ENCODE measurements at places on chromosomes 16 and 17. TPM values are rescaled to one million over a fixed set of nuclear protein-coding genes. Genes with fewer than 3 reads are reported as not detected.

ELOB gene
- 317 TPM for total RNA-seq

MEOX1 gene
- total RNA-seq = 0.54 TPM

HSF4 gene
- 5.8 TPM for total RNA-seq

NPIPB2 gene
- total RNA-seq = 4.4 TPM

MMP28 gene
- total RNA-seq = not detected

SECTM1 gene
- 25.6 TPM for total RNA-seq

ARL5C gene
- not detected for total RNA-seq

RANBP10 gene
- 4.5 TPM for total RNA-seq

FBXW10 gene
- total RNA-seq = not detected

KRTAP1-5 gene
- not detected for total RNA-seq

KRT36 gene
- total RNA-seq = not detected

TMEM88 gene
- total RNA-seq = not detected

HCRT gene
- total RNA-seq = not detected

VASN gene
- 123 TPM for total RNA-seq

NAT9 gene
- 54.7 TPM for total RNA-seq

CSH1 gene
- total RNA-seq = not detected

GGNBP2 gene
- 27.9 TPM for total RNA-seq

WNT3 gene
- 0.16 TPM for total RNA-seq

PABPN1L gene
- total RNA-seq = not detected

CCL22 gene
- total RNA-seq = not detected

ADAD2 gene
- not detected for total RNA-seq

TP53TG3F gene
- not detected for total RNA-seq

HOXB7 gene
- not detected for total RNA-seq

DNAAF8 gene
- 0.97 TPM for total RNA-seq

KRT34 gene
- total RNA-seq = not detected

RAB26 gene
- not detected for total RNA-seq

ANKS4B gene
- total RNA-seq = not detected

MTSS2 gene
- total RNA-seq = 20.4 TPM

PYY gene
- total RNA-seq = not detected

KRTAP4-4 gene
- not detected for total RNA-seq

UTS2R gene
- total RNA-seq = not detected

NECAB2 gene
- total RNA-seq = not detected

IRX5 gene
- total RNA-seq = 0.72 TPM

SBK1 gene
- total RNA-seq = not detected

ABCC11 gene
- not detected for total RNA-seq

GPR139 gene
- total RNA-seq = not detected

ANKRD13B gene
- 5.8 TPM for total RNA-seq

EIF3CL gene
- total RNA-seq = 104 TPM

TCAP gene
- total RNA-seq = not detected

CACNG4 gene
- not detected for total RNA-seq

CMC2 gene
- 46.4 TPM for total RNA-seq

CBFA2T3 gene
- not detected for total RNA-seq

CHST4 gene
- total RNA-seq = not detected

TAC4 gene
- not detected for total RNA-seq

PRSS27 gene
- total RNA-seq = 0.16 TPM

ANKRD40CL gene
- total RNA-seq = not detected

Measured in cardiac atrium fibroblast (primary cell).